ENCODE measurements at places on chromosomes 1 and 21.

- no peak for DNase-seq
These were observed 81.3 kb upstream of the DUSP10 start for GRCh38 chr1:221823149-221823548.

DNA sequence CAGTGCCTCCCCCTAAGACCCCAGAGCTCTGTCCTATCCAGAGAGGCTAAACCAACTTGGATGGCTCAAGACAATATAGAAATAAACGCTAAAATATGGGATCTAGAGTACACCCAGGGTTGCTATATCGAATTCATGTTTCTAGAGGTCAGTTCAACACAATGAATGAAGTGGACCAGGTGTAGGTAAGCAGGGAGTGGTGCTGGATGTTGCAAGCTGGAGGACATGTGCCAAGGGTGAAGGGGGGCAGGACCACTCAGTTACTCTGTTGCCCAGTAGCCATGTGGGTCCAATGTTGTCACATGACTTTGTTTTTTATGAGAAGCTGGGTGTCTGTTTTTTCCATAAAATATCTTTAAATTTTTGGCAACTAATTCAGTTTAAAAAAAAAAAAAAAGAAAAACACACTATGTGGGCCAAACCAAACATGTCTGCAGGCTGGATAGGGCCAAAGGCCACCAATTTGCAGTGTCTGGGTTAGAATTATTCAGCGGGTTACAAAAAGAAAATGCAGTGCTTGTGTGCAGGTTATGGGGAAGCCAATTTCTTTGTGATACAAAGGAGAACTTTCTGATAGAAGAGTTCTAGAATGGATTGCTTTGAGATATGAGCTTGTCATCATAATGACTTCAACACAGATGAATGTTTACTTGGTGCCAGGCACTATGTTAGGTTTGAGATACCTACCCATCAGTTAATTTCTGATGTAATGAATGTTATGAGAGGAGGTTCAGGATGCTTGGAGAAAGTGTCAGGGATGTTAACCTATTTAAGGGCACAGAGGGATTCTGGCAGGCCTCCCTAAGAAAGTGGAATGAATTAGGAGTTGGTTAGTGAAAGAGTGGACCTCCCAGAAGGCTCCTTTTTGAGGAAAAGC is 8.9 kb downstream of the CACHD1 start:
- no peak for DNase-seq

DNA sequence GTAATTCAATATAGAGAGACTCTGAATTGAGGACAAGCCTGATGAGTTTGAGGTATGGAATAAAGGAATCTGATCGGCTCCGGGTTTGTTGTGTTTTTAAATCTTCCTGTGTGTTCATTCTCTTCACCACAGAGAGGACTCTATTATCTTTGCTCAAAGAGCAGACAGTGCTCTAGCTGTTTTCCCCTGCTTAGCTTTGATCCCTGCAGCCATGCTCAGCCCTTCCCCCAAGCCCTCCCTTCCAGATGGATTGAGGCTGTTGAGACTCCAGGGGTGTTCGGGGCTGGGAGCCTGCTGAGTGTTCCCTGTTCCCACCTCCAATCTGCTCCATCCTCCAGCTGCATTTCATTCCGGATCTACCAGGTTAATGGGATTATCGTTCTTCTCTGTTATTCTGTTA is 74.2 kb upstream of the CXADR start:
- no peak for DNase-seq

DNA sequence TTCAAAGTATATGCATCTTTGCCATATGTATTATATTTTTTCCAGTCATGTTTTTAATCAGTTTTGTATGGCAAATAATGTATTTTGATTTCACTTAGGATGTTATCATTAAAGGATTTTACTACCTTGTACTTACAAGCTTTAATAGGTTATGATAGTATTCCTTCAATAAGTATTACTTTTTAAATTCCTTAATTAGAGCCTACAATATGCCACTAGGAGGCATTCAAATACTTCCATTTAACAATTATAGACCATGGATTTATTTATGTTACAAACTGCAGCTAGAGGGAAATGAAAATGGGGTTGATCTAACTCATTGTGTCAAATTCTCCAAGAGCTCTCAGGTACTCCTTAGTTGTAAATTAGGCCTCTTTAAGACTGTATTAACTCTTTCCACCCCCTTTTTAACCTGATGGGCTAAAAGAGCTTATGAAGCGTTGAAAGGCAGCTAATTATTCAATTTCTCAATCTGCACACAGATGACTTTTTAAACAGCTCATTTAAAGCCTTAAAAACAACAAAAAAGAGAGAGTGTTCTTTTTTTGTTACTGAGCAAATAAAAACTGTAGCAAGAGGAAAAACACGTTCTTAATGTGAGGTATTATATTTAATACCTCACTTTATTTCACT is 156.2 kb downstream of the DENND1B start:
- no peak for DNase-seq

DNA sequence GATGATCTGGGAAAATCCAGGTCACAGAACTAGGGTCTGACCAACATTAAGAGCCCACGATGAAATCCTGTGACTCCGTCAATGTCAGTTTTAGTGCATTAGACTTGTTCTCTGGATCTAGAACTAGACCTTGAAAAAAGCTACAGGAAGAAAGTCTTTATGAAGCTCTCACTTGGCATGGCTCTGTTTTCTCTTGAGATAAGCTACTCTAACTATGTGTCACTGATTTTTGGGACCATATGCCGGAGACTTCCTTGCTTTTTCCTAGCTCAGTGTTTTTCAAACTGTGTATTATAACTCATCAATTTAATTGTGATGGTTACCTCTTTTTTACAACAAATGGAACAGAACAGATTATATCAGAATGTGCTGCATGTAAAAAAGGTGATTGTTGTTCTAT is 379.7 kb upstream of the DAB1 start:
- DNase-seq, result no peak

DNA sequence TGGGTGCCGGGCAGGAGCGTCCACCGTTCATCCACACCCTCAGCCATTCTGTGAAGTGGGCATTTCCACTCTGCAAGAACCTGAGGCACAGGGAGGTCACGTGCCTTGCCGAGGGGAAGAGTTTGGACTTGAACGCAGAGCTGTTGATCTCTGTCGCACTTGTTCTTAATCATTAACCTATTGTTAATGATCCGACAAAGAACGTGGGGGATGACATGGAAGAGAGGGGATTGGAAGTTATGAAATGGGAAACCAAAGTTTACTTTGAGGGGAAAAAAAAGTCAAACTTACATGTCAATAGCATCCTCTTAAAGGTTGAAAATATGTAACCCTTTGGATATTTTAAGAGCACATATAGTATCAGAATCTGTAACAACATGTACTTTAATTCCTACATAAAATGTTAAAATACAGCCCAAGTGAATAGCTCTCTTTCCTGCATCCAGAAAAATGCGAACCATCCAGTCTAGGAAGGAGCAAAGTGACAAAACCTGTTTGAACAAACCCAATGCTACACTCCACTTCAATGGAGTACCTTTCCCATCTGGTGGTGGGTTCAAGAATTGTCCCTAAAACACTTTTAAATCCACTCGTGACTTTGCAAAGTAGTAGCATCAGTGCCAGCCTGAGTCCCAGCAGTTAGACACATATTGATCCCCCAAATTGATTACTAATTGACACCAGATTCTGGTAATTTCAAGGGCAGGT is 75.5 kb downstream of the SETD4 start:
- DNase-seq, result no peak

GRCh38 chr1:155080312-155081228 is 1.9 kb downstream of the EFNA3 start:
- no peak for DNase-seq

GRCh38 chr1:15685820-15686219 is 1.7 kb downstream of the PLEKHM2 start:
- no peak for DNase-seq

DNA sequence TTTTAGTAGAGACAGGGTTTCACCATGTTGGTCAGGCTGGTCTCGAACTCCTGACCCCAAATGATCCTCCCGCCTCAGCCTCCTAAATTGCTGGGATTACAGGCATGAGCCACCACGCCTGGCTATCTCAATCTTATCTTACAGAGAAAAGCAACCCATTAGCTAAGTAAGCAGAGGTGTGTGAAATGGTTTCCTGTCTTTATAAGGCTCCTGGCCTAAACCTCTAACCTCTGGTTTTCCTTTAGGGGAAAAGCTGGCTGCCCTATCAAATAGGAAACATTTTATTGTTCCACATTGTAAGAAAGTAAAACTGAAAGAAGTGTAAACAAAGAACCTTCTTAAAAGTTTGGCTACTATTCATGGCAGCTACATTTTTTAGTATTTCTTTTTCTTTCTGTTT is 78.3 kb upstream of the MORC3 start:
- no peak for DNase-seq

DNA sequence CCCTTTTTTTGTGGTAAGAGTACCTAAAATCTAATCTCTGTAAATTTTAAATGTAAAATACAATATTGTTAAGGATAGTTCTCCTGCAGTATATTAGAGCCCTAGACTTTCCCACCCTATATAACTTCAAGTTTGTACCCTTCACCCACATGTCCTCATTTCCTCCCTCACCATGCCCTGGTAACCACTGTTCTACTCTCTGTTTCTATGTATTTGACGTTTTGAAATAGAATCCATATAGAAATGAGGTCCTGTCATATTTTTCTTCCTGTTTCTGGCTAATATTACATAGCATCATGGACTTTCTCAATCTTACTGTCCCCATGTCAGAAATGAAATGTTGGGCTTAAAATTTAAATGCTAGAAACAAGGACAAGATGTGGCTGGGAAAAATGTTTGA is 24.8 kb downstream of the GBP7 start:
- DNase-seq, result no peak

DNA sequence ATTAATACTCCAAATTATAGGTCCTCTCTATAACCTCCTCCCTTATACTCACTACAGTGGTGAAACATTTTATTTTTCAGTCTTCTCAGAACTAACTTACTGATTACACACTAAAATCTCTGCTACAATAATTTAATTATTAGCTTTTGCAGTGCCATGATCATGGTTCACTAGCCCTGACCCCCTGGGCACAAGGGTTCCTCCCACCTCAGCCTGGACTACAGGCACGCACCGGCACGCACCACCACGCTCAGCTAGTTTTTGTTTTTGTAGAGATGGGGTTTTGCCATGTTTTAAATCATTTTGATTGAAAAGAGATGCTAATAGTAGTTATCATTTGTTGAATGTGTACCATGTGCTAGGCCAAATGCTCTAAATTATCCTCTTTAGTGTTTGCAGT is 6.3 kb downstream of the PATJ start:
- DNase-seq, result no peak

DNA sequence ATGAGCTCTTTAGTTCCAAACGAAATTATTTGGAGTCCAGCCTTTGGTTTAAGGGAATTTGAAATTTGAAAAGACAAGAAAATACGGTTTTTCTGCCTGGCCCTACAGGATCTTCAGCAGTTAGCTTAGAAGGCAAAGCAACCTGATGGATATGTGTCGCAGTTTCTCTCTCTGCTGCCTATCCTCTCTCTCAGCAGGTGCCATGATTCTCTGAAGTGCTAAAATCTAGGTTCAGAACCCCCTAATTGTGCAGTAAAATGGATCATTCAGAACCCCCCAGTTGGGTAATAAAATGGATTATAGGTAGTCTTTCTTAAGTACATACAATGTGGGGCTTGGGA is 446 bp upstream of the DEPDC1 start:
- DNase-seq, result no peak

DNA sequence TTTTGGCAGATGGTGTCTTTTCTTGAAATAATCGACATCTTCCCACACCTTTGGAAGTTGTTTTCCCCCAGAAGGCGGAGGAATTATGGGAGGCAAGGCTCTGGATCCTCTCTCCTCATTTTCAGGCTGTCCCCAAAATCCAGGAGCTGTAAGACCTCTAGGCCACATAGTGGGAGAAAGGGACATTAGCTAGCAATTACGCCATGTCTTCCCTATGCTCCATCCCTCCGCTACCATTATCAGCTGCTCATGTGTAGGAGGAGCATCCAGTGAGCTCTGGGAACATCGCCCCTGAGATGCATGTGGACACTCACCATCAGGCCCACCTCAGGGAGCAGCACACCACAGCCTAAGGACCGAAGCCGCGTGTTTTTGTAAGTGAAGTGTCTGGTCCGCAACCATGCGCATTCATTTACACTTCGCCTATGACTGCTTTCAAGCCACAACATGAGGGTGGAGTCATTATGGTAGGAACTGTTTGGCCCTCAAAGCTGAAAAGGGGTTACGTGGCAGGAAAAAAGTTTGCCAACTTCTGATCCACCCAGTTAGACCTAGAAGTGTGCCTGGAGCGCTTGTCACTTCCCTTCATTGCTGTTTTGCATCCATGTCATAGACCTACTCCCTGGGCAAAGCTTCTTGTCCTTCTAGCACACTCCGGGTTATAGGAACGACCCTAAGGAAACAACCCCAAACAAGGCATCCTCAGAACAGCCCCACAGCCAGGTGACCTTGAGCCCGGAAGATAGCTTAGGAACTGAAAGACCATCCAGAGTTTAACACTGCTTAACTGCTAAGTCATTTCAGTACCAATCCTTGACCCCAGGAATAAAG is 85.5 kb downstream of the C1orf94 start:
- no peak for DNase-seq

GRCh38 chr21:16624479-16625118 is 888.2 kb upstream of the CXADR start:
- no peak for DNase-seq

DNA sequence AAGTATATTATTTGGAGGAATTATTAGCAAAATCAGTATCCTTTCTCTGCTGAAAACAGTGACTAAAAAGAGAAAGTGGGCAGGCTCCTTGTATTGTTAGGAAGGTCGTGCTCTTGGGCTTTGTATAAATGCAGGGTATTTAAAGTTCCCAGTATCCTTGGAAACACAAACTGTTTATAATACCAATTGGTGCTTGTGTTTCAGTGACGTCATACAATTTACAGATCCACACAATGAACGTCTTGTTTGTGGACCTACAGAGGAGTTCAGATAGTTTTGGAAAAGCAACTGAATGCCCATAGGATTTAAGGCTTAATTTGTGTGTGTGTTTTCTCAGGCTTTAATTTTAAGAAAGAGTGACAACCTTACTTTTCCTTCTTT is 168.2 kb downstream of the RASAL2 start:
- DNase-seq, result no peak

GRCh38 chr21:26798856-26799751 is 46.1 kb downstream of the ADAMTS1 start:
- no peak for DNase-seq

- peak; percentile 22 for DNase-seq
These were observed 34.7 kb upstream of the POFUT2 start for GRCh38 chr21:45322231-45322959.

GRCh38 chr1:194833111-194833510 is 1646.7 kb upstream of the B3GALT2 start:
- no peak for DNase-seq

- DNase-seq, result no peak
These were observed 47.7 kb downstream of the FCRL5 start for GRCh38 chr1:157504646-157505045.

Data from activated CD4-positive, alpha-beta T cell treated with anti-CD3 and anti-CD28 coated beads for 4 hours (primary cell).